CMK (cell line): ENCODE measurements at places on chromosomes 5 and 9.

GRCh38 chr9:133955821-133956411 is 36.2 kb downstream of the VAV2 start:
- peak; percentile 72 for DNase-seq

DNA sequence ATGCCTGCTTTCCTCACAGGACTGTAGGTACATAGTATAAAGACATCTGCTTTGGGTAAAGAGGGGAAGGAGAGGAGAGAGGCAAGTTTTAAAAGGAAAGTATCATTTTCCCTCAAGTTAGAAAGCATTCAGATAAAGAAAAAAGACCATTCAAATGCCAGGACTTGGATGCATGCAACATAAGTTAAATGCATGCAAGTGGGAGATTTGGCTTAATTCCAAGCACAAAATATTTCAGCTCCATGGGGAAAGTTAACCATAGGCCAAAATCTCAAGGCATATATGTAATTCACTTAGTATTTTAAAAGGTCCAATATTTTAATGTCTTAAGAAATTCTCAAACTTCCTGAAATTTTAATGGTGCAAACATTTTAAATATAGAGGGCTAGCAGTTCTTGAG is 36.4 kb downstream of the POU5F2 start:
- no peak for DNase-seq

DNA sequence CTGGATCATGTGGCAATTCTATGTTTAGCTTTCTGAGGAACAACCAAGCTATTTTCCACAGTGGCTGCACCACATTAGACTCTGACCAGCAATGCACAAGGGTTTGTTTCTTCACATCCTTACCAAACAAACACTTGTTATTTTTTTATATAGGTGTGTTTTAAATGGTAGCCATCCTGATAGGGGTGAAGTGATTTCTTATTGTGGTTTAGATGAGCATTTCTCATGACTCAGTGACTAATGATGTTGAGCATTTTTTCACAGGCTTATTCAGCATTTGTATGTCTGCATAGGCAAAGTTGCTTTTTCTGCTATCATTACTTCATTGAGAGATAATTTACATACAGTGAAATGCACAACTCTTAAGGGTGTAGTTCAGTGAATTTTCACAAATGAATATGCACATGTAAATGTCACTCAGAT is 36.0 kb downstream of the ANKRD33B start:
- DNase-seq, result no peak

DNA sequence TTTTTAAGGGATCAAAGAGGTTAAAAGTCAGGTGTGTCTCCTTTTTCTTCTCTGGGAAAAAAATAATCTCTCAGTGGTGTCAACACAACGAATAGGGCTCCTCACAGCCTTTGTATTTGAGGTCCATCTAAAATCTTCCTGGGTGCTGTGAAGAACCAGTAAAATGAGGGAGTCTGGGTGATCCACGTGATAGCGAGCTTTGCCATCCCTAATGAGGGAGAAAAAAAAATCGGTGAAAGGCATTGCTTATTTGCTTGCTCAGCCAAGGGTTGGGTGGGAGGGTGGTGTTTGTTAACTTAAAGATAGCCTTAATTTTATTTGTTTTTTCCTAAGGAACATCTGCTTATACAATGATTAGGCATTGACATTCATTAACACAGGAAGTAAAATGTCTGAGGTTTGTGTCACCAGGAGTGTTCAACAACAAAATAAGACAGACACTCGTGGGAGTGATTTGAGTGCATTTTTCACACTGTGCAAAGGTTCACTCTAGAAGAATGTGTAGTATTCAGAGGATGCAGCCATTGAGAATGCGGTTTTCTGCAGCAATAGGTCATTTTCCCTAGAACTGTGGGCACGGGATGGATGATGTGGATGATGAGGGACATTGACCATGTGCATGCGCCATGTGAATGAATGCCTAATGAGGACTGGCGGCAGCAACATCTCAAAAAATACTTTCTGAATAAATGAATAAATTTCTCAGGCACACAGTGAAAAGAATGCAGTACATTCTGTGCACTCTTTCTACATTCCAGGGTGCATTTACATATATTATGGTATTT is 369.5 kb downstream of the NTRK2 start:
- no peak for DNase-seq

- no peak for DNase-seq
These were observed 38.4 kb downstream of the PRR16 start for GRCh38 chr5:120502531-120502930.

DNA sequence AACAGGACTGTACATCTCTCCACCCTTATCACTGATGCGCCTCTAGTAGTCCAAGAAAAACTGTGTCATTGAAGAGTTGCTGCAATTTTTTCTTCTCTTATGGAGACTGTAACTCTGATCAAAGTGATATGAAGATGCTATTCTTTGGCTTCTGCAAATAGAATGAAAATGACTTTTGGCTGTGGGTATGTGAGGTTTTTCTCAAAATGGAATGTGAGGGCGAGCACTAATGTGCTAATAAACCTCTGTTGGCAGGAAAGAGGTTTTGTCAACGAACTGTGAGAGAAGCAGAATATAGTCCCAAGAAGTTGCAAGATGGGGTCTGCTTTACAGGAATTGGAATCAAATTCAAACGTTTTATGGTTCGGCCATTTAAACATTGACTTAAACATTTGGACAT is 252.0 kb upstream of the GAS1 start:
- DNase-seq, result no peak

- no peak for DNase-seq
These were observed 251.7 kb upstream of the WWC1 start for GRCh38 chr5:168039566-168040248.

DNA sequence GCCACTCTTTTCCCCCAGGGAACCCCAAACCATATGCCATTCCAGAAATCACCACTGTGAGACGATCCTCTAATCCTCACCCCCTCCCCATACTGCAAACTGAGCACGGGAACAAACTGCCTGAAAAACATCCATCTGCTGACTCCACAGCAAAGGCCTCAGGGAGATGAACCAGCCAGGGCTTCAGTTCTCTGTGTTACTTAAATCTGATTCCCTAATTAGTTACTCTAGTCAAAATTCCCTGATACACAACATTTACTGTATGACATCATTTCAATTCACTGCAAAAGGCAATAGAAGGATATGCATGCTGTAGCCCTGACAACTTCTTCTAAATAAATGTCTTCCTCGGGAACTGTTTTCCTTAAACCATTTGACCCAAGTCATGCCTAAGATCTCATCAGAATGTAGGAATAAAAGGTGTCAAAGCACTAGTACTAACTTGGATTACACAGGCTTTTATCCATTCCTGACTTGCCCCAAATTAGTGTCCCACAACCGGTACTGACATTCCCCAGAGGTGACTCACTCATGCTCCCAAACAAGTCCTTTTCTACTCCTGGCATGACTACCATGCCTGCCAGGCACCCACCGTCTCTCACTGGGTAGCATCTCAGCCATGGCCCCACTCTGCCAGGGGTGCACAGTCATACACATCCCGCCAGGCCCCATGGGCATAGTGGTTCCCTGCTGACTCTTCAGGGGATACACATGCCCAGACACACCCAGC is 35.0 kb downstream of the MTX3 start:
- DNase-seq, result no peak

GRCh38 chr5:135129307-135129706 is 95.3 kb upstream of the PITX1 start:
- no peak for DNase-seq

DNA sequence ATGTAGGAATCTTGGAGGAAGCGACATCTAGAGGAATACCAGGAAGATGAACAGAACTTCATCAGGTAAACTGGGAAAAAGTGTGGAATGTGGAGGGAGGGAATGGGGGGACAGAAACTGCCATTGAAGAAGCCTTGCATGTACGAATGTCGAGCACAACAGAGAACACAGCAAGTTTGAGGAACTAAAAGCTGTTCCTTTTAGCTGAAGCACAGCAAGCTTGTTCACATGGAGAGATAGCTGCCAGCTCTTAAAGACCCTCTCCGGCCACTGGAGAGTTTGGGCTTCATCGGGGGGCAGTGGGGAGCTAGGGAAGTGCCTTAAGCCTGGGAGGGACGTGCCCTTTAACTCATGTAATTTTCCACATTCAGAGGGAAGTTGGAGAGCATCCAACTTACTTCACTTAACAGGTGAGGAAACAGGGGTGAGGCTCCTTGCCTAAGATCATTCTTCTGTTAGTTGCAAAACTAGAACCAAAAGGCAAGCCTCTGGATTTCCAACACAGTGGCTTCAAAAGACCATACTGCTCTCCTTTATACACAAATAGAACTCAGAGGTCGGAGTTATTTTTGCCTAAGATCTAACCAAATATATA is 2.3 kb upstream of the CYFIP2 start:
- DNase-seq, result no peak

GRCh38 chr5:103408408-103408807 is 149.8 kb downstream of the MACIR start:
- no peak for DNase-seq

- no peak for DNase-seq
These were observed 119.6 kb upstream of the FSTL4 start for GRCh38 chr5:133731951-133732350.

DNA sequence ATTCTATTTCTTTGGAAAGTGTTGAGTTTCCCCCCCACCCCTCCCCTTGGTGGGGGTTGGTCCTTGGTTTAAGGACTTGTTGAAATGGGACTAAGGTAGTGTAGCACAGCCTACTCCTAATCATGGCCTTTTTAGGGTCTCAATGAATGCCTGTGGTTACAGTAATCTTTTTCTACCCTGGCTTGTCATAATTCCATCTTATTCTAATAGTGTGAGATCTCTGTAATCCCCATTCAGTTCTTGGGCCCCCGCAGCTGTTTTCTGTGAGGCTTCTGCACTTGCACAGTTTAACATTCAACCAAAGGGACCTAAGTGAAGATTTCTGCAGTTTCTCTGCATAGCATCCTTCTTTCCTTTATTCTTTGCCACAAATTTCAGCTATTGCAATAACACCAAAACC is 30.7 kb downstream of the TNFSF15 start:
- DNase-seq, result no peak

- DNase-seq, result no peak
These were observed 174.3 kb downstream of the PAPPA start for GRCh38 chr9:116327701-116328405.

GRCh38 chr9:88065619-88066018 is 72.7 kb downstream of the SPATA31C2 start:
- no peak for DNase-seq

DNA sequence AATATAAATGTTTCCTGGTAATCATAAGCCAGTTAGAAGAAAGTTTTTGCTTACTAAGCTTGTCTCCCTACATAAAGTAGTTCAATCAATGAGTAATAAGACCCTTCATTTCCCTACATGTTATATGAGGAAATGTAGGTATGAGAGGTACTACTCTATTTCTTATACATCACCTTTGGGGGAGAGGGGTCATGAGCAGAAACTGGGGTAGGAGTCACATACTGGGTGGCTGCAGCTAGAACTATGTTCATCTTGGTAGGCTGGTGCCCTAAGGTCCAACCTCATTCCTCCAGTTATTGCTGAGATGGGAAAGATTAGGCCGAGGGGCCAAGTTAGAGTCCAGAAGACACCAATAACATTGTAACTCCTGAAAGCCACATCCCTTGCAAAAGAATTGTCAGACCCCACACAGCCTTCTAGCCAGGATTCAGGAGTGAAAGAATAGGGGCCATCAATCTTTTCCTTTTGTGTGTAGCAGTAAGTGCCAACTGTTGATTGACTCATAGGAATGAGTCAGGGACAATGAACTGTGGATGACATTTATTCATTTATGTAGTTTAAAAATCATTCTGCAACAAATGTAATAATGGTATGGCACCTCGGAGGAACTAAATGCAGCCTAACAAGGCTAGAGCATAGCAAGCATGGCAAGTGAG is 21.6 kb upstream of the SREK1 start:
- no peak for DNase-seq

GRCh38 chr9:111952559-111952958 is 55.9 kb downstream of the UGCG start:
- DNase-seq, result no peak

GRCh38 chr5:97004423-97005060 is 68.7 kb downstream of the LNPEP start:
- no peak for DNase-seq

GRCh38 chr9:114366334-114367128 is 21.3 kb downstream of the AKNA start:
- no peak for DNase-seq

DNA sequence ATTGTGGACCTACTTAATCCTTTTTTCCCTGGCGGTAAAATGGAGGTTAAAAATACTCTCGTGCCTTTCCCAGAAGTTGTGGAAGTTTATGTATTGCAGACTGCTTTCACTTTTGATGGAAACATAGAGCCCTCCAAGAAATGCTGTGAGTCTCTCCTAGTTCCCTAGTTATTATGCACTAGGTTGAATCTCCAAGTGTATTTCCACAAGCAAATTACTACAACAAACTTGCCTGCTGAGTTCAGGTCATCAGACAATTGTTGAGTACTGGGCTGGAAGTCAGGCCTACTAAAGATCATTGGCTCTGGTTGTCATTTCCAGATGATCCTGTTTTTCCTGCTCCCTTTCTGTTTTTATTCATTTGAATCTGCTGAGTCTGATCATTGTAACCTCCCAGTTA is 104.1 kb downstream of the CD180 start:
- no peak for DNase-seq

GRCh38 chr5:2453781-2454180 is 297.7 kb downstream of the IRX2 start:
- DNase-seq, result no peak

- DNase-seq, result no peak
These were observed 75.9 kb downstream of the SLC38A9 start for GRCh38 chr5:55636177-55636576.

DNA sequence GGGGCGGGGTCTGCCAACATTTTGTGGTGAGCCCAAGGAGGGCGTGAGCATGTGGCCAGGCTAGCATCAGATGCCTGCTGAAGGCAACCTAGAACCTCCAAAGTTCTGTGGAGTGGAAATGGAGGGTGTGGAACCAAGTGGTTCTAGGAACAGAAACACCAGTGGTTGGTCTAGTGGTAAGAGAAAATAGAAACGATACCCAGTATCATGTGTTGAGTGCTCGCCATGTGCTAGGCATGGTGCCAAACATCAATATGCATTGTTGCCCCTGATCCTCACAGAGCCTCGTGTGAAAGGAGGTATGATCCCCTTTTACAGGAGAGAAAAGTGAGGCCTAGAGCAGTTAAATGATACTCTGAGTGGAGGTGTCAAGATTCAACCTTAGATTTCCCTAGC is 31.5 kb upstream of the MVB12B start:
- DNase-seq, result no peak

- no peak for DNase-seq
These were observed 491.1 kb downstream of the CCDC171 start for GRCh38 chr9:16043756-16044578.

DNA sequence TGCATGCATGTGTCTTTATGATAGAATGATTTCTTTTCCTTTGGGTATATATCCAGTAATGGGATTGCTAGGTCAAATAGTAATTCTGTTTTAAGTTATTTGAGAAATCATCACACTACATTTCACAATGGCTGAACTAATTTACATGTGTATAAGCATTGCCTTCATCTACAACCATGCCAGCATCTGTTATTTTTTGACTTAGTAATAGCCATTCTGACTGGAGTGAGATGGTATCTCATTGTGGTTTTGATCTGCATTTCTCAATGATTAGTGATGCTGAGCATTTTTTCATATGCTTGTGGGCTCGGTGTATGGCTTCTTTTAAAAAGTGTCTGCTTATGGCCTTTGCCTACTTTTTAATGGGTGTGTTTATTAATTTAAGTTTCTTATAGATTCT is 102.3 kb upstream of the CCDC112 start:
- DNase-seq, result no peak
